ENCODE measurements at places on chromosomes 12 and 14.

DNA sequence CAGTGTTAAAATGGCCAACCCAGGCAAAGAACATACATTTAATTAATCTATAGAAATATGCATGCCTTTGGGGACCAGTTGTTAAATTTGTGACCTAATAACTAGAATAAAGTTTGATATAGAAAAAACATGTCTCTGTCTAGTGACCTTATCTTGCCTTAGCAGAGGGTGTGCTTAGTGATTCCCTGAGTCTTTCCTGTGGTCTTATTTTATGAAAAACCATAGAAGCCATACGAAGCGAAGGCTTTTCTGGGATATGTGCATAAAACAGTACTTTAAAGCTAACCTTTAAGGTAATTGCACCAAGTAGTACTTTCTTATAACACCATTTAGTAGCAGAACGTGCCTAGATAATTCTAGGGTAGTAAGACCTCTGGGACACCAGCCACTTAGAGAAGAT lies 379.4 kb downstream of the ZFP36L1 start:
- DNase-seq, result no peak

DNA sequence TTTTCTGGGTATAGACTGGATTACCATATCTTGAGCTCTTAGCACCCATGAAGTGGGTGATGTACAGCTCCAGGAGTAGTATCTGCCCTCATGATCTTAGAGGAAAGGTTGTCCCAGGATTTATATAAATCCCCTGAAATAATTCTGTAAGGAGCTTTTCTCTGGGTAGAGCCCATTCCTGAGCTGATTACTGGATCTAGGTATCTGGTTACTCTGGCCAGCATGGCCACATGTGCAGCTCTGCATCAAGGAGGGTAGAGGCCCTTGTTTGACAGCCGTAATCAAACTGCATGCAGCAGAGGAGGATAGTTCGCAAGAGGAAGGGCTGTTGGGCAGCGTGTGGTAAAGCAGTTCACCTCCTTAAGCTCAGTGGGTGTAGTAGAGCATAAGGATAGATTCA lies 8.5 kb downstream of the COX14 start:
- DNase-seq, result no peak

- no peak for DNase-seq
Measured at GRCh38 chr14:28767853-28768741, 1.5 kb downstream of the FOXG1 start.

GRCh38 chr12:55733021-55733555 lies 4.3 kb upstream of the CD63 start:
- DNase-seq, result no peak

- DNase-seq, result no peak
Measured at GRCh38 chr14:94022532-94023411, 3.4 kb upstream of the OTUB2 start.

DNA sequence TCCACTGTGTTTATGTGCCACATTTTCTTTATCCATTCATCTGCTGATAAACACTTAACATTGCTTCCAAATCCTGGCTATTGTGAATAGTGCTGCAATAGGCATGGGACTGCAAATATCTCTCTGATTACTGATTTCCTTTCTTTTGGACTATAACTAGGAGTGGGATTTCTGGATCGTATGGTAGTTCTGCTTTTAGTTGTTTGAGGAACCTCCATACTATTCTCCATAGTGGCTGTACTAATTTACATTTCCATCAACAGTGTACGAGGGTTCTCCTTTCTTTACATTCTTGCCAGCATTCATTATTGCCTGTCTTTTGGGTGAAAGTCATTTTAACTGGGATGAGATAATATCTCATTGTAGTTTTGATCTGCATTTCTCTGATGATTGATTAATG lies 47.6 kb downstream of the TAOK3 start:
- DNase-seq, result no peak

DNA sequence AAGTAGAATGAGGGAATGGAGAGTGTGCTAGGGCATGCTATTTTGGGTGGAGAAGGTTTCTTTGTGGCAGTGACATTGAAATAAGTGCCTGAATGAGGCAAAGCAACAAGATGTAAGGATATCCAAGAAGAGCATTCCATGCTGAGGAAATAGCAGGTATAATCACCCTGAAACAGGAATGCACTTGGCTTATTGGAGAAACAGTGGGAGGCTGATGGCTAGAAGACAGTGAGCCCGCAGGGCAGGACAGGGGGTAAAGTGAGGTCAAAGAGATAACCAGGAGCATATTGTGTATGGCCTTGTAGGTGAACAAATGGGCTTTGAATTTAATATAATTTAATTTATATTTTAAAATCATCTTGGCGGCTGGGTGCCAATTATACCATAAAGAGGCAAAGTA lies 877.0 kb downstream of the DIO2 start:
- no peak for DNase-seq

All from GM12865 (cell line).